ENCODE measurements at places on chromosomes 5 and 9. TPM values are rescaled to one million over a fixed set of nuclear protein-coding genes. Genes with fewer than 3 reads are reported as not detected.

The MAP1B gene
- 1,237 TPM for total RNA-seq

The PCDHGA10 gene
- 36.3 TPM for total RNA-seq

The IL9 gene
- total RNA-seq: not detected

The MCIDAS gene
- not detected for total RNA-seq

The ZNF366 gene
- 1.3 TPM for total RNA-seq

The TRPM6 gene
- total RNA-seq: 2.5 TPM

The TUBB4B gene
- 88.9 TPM for total RNA-seq

Measured in parietal lobe (tissue), 2 donors.